Skeletal muscle cell (primary cell): ENCODE measurements at places on chromosomes 6 and 20.
A peak's percentile ranks its signal among the peaks of the same experiment; 100 is the strongest.

GRCh38 chr6:163985710-163986109 lies 571.2 kb downstream of the QKI start:
- DNase-seq = no peak

DNA sequence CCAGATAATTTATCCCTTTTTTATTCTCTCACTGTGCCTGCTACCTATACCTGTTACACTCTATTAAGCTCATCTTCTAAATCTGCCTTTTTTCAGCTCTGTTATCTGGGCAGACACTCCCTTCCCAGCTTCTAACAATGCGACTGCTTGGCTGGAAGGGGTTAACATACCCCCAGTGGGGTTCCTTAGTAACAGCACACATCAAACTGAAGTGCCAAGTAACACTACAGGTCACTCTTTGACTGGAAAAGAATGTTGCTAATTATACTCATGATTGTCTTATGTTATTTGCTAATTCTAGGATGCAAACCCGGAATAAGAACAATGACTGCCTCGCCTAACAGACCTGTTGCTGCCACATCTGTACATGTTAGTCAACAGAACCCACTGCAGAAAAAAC lies 203.5 kb downstream of the EPM2A start:
- no peak for DNase-seq

GRCh38 chr6:150282806-150283205 lies 86.0 kb upstream of the IYD start:
- no peak for DNase-seq

GRCh38 chr6:73364549-73364948 lies 2.1 kb downstream of the KHDC3L start:
- DNase-seq = no peak

GRCh38 chr6:169162752-169163407 lies 90.8 kb downstream of the THBS2 start:
- DNase-seq = peak; percentile 89

DNA sequence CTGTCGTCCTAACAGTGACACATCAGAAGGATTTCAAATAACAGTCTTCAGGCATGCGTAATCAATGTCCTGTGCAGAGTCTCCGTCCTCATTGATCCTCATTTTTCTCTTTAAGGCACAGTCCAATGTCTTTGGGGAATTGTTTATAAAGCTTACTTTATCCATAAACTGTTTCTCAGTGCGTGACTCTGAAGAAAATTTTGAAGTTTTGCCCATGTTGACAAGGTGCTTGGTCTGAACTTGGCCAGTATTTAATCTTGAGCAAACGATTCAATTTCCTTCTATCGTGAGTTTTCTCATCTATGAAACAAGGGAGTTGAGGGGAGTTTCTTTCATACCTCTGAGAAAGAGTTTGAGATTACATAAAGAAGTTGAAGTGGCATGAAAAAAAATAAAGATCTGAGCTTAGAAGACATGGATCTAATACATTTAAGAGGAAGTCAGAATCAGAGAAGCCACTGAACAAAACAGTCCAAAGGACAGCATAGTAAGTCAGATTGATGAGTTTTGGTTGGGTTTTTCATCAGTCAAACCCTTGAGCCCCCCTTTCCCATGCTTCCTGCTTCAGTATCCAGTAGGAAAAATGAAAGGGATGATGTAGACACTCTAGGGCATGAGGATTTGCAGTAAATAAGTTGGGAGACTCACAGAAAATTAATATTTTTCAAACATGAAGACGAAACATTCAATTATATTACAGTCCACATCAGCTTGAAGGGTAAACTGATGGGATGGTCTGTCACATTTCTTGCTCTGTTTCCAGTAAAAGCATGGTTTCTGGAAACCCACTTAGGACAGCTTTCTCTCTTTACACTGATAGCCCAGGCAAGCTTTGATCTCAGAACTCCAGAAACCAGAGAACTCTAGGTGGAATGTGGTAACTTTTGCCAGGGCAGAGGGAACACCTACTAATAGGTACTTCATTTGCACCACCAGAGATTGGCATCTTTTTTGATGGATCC lies 8.1 kb downstream of the EDN1 start:
- DNase-seq = no peak

GRCh38 chr20:48416002-48416401 lies 411.8 kb downstream of the PREX1 start:
- no peak for DNase-seq

GRCh38 chr6:132060591-132060990 lies 109.4 kb upstream of the CCN2 start:
- peak; percentile 85 for DNase-seq

GRCh38 chr6:39177130-39177529 lies 52.1 kb downstream of the KCNK5 start:
- DNase-seq = no peak

GRCh38 chr6:51839726-51840374 lies 247.6 kb downstream of the PKHD1 start:
- no peak for DNase-seq

- DNase-seq = no peak
These were observed 307.4 kb downstream of the EYA4 start for GRCh38 chr6:133548423-133549159.

DNA sequence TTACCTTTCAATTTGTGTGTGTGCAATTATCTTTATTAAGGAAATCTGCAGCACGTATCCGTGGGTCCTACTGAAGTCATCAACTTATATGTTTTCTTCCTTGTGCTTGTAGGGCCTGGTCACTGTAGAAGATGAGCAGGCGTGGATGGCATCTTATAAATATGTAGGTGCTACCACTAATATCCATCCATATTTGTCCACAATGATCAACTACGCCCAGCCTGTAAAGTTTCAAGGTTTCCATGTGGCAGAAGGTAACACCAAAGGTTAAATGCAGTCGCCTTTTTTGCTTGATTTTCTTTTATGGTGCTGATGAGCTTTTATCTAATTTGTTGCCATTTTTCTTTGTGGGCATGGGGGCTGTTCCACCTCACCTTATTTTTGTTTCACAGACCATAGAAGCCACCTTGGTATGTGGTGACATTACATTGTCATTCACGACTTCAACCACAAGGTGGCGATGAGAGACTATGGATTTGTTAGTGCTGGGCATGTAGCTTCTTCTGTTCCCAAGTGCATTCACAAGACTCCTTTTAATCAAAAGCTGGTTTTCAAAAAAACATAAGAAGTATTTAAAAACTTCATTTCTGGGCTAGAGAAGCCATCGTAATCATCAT lies 106.5 kb upstream of the LAMP5 start:
- peak; percentile 31 for DNase-seq

DNA sequence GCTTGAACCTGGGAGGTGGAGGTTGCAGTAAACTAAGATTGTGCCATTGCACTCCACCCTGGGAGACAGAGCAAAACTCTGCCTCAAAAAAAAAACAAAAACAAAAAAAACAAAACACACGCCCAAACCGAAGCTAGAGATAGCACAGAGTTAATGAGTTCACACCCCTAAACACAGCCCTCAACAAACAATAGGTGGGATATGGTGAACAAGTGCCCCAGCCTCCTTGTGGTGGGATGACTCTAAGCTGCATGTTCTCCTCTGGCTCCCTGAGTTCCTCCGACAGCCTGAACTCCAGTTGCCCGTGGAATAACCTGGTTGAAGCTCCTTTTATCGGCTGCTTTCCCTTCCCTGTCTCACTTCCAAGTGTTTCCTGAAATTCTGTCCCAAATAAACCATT lies 22.1 kb upstream of the DSN1 start:
- DNase-seq = no peak

DNA sequence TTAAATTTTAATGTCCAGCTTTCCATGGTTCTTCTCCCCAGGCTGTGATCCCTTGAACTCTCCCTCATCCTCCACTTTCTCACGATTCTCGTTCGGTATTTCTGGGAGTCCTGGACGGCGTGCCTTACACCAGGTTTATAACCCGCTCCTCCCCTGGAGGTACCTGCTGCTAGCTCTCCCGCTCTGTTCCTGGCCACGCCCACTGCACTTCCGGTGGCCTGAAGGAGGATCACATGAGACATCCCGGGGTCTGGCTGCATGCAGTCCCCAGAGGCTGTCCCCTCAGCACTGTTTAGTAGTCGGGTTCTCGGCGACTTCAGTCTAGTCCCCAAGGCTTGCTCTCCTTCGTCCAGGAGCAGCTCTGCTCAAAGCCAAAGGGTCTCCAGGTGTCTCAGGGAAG lies 28.4 kb upstream of the GCLC start:
- DNase-seq = no peak

DNA sequence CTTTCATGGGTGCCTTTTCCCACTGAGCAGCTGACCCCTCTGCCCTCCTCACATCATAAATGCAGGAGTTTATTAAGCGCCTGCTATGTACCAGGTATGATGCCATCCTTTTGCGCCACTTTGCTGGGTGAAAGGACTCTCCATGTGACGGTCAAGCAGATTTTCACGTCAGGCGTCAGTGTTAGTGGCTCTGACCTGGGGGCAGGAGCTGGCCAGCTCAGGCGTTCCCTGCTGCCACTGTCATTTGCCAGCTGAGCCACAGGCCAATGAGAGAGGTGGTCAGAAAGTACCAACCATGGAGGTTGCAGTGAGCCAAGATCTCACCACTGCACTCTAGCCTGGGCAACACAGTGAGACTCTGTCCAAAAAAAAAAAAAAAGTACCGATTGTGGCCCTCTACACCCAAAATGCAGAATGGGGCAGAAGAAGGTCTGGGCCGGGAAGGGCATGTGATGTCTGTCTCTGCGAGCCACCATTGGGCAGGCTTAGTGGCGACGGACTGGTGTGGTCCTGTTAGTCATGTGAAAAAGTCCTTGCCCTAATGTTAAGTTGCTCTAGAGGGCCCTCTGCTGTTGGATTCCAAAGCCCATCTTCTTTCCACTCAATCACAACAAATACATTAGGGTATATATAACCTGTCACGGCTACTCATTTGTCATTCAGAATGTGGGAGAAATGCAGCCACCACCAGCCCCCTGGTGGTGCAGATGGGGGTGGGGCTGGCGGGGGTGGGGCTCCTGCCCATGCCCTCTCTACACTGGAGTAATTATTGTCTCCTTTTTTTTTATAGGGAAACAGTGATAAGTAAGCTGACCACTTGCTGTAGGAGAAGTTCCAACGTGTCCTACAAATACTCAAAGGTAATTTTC lies 18.4 kb upstream of the SLC22A1 start:
- no peak for DNase-seq

DNA sequence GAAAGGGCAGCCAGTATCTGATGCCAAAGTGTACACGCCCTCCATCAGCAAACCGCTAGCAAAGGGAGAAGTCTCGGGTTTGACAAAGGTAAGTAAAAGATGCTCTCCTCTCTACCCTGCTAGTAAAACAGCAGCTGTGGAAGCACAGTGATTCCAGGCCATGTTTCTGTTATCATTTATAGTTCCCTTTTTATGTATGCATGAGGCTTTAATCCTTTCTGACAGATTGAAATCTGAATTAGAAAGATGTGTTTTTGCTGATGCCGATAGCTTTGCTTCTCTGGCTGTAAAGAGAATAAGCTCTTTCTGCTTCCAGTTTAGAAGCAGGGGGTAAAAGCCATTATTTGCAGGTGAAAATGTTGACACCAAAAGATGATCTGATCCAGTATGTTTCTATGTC lies 392.4 kb upstream of the SOX4 start:
- no peak for DNase-seq

DNA sequence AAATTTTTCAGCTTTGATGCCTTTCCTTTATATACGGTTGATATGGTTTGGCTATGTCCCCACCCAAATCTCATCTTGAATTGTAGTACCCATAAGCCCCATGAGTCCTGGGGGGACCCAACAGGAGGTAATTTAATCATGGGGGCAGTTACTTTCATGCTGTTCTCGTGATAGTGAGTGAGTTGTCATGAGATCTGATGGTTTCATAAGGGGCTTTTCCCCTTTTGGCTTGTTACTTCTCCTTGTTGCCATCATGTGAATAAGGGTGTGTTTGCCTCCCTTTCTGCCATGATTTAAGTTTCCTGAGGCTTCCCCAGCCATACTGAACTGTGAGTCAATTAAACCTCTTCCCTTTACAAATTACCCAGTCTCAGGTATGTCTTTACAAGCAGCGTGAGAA lies 66.8 kb downstream of the ARHGAP18 start:
- no peak for DNase-seq

DNA sequence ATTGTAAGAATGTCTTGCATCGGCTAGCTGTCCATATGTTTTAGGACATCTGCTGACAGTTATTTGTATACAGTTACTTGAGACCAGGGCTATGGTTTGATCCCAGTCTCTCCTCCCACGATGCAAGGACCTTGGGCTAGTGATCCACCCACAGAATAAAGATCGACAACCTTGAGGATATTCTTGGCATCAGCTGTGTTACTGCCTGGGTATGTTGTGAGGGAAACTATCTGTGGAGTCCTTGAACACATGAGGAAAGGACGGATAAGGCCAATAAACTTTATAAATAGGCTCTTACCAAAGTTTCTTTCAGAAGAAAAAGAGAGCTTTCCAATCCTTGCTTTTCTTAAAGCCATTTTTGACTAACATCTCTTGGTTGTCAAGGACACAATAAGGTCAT lies 70.8 kb upstream of the HEY2 start:
- no peak for DNase-seq

- DNase-seq = no peak
These were observed 244.2 kb downstream of the HIVEP2 start for GRCh38 chr6:142700671-142701312.

GRCh38 chr6:45727819-45728449 lies 287.7 kb downstream of the CLIC5 start:
- DNase-seq = no peak

DNA sequence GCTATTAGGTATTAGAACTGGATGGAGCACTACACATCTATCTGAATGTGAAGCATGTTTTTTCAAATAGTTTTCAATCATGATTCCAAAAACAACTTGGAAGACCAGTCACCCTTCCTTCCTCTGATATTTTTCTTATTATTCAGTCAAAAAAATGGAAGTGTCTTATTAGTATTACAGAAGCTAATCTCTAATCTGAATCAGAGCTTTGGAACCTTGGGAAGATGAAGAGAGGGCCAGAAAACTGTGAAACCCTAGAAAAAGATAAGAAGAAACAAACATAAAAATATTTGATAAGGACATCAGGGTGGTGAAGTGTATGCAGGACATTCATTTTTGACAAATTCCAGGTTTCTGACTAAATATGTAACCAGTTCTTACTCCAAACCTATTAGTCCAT lies 166.3 kb upstream of the PRSS16 start:
- DNase-seq = no peak

- no peak for DNase-seq
These were observed 235.4 kb upstream of the SLC35B3 start for GRCh38 chr6:8670792-8671191.

GRCh38 chr6:23003671-23004467 lies 434.5 kb downstream of the HDGFL1 start:
- peak; percentile 94 for DNase-seq

DNA sequence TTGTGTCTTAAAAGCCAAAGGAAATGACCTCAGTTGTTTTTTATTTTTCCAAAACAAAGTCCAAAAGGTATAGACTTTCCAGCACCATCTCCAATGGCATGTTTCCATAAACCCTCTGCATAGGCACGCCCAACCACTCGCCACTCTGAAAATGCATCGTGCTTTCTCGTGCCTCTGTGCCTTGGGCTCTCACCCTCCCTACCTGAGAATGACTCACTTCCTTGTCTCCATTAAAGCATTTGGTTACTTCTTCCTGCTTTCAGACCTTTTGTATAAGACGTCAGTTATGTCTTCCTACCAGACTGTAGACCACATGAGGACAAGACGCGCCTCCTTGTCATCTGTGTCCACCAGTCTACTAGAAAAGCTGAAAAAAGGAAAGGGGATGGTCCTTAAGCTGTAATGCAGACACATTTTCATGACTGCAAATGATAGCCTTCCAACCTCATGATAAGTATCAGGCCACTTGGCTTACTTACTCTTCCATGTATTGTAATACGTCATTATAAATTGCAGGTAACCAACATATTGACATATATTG lies 61.2 kb upstream of the CDYL start:
- no peak for DNase-seq
